Stimulated activated CD4-positive, alpha-beta T cell treated with anti-CD3 and anti-CD28 coated beads, Interleukin-1b, Interleukin-23, amount 100 ng/mL, for 48 hours (primary cell): ENCODE measurements at places on chromosomes 6 and 20.

GRCh38 chr20:14925300-14925699, 587.9 kb upstream of the FLRT3 start:
- no peak for DNase-seq

DNA sequence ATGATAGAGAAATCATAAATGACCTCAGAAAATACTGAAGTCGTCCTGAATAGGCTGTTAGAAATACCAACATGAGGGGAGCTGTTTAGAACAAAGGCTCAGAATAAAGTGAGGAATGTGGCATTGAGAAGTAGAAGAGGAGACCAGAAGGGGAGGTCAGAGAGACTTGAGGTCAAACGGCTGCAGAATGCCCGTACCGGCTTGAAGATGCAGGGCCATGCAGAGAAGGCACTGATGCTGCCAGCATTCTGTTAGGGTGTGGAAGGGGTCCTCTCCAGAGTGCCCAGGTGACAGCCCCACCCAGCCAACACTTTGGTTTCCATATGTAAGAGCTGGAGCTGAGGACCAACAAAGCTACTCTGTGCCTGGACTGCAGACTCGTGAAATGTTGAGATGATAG, 570.9 kb downstream of the CDH26 start:
- no peak for DNase-seq

GRCh38 chr20:17725094-17725835, 25.5 kb downstream of the BANF2 start:
- DNase-seq, result no peak

GRCh38 chr6:21739838-21740237, 146.3 kb downstream of the SOX4 start:
- no peak for DNase-seq

GRCh38 chr20:36493801-36494114, 47.6 kb upstream of the MYL9 start:
- no peak for DNase-seq

DNA sequence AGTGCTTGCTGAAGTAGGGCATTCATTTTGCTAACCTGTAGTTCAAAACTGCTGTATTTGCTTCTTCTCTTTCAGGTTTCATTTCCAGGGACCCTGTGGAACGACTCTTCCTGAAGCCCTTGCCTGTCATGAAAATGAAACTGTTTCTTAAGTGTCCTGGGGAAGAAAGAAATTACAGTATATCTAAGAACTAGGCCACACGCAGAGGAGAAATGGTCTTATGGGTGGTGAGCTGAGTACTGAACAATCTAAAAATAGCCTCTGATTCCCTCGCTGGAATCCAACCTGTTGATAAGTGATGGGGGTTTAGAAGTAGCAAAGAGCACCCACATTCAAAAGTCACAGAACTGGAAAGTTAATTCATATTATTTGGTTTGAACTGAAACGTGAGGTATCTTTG, 3.4 kb upstream of the NOL7 start:
- no peak for DNase-seq

- DNase-seq, result no peak
Measured at GRCh38 chr6:109912118-109912517, 66.0 kb upstream of the GPR6 start.

- no peak for DNase-seq
Measured at GRCh38 chr6:132712366-132712765, 1.5 kb downstream of the VNN1 start.

DNA sequence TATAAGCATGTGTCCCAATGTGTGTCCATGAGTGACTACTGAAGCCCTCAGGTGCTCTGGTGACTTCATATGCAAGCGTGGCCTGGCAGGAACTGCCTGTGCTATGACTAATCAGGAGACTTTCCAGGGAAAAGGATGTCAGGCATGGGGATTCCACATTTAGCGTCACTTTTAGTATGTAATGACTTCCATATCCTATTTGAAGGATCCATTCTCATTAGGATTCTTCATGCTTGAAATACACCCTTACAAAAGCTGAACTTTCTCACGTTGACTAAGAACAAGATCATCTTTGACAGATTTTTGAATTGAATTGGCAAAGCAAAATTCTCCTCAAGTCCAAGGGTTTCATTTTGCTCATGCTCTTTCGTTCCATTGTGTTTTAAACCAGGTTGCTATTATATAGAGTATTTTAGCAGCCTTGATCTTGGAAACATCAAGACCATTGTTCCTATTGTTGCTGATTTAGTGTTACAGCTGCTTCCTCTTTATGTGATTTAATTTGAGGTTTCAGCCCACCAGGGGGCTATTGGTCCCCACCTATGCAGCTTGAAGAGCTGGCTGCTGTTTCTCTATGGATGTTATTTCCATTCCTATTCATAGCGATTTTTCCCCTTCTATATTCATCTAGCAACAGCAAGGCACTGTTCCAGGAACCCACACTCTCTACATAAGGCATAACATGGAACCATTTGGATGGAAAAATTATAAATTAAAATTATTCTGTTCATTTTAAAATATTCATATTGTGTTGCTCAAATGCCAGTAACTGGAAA, 418.6 kb downstream of the CDKAL1 start:
- no peak for DNase-seq

GRCh38 chr20:34282041-34282440, 21.1 kb downstream of the AHCY start:
- DNase-seq, result no peak

- DNase-seq, result no peak
Measured at GRCh38 chr20:1331101-1331500, 2.2 kb upstream of the SDCBP2 start.

- DNase-seq, result no peak
Measured at GRCh38 chr6:110688661-110689268, 126.5 kb downstream of the CDK19 start.

GRCh38 chr6:10310826-10311225, 104.0 kb downstream of the TFAP2A start:
- DNase-seq, result no peak

DNA sequence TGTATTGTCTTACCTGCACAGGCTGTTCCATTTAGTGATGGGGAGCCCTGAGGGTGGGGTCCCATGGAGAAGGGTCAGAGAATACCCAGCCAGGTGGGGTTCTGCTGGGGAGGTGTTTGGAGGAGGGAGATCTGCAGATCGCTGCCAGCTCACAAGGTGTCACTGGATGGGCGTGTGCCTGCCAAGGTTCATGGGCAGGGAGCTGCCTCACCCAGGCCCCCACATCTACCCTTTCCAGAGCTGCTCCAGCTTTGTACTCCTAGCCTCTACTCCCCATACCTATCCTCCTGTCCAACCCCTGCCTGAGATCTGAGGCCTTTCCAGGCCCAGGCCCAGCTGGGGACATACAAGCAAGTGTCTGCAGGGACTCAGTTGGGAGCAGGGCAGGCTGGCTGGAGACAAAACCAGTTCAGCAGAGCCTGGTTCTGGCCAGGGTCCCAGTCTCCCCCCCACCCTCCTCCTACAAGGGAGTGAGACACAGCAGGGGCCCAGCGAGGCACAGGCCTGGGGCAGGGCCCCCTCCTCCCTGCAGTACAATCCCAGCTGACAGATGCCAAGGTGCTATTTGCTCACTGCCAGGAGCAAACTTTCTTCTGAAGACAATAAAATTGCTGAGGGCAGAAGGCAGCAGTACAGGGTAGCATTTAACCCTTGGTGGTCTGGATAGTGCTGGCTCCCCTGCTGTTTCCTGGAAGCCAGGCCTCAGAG, 19.7 kb downstream of the SPDEF start:
- DNase-seq, result no peak

- peak; percentile 48 for DNase-seq
Measured at GRCh38 chr6:137928286-137928685, 61.2 kb downstream of the TNFAIP3 start.

DNA sequence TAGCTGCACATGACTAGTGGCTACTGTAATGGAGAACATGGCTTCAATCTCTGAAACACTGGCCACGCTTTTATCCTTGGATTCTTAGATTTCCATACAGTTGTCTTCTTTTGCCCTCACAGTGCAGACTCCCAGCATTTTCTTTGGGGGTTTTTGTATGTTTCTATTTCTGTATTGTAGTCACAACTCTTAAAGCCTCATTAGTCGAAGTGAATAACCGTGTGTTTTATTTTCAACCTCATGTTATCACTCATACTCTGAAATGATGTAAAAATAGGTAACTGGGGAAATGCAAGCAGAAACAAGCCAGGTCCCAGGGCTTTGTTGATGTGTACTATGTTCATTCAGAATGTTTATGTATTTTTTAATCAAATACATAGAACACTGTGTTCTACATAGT, 162.9 kb downstream of the JARID2 start:
- no peak for DNase-seq

DNA sequence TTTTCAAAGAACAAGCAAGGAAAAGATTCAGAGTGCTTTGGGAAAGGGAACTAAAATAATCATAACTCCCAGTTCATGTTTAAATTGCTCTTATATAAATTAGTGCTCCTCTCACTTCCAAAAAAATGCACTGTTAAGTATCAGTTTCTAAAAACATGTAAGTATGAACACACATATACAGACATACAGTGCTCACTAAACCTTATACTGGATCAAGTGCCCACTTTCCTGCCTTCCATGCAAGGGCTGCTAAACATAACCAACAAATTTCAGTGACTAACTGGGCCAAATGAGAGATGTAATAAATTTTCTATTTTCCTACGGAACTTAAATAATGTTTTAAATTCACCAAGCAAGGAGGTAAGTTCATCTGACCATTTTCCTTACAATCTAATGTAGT, 6.4 kb downstream of the TFAP2A start:
- no peak for DNase-seq

DNA sequence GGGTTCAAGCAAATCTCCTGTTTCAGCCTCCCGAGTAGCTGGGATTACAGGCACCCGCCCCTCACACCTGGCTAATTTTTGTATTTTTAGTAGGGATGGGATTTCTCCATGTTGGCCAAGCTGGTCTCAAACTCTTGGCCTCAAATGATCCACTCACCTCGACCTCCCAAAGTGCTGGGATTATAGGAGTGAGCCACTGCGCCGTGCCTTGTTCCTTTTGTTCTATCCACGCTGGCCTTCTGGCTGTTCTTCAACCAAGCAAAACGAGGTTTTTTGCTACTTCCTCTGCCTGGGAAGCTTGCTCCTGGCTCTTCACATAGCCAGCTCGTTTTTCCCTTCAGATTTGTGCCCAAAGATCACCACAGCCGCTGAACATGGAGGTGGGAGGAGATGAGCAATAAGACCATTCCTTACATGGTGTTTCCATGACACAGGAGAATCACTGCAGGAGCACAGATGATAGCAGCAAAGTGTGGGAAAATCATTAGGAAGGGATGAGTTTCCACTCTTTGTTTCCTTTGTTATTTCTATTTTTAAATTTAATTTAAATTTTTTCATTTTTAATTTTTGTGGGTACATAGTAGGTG, 201.0 kb upstream of the ZNF217 start:
- DNase-seq, result no peak

DNA sequence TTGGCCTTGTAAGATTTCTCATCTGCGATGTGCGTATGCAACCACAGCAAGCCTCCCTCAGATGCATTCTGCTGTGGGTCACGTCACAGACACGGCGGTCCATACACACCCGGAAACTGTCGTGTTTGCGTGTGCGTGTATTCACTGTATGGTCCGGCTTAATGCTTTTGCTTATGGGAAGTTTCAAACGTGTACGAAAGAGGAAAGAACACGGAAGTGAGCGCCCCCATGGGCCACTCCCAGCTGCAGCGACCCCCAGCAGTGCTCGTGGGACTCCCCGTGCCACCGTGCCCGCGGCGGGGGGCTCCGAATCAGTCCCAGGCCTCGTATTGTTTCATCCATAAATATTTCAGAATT, 10.2 kb downstream of the DLL1 start:
- DNase-seq, result no peak

DNA sequence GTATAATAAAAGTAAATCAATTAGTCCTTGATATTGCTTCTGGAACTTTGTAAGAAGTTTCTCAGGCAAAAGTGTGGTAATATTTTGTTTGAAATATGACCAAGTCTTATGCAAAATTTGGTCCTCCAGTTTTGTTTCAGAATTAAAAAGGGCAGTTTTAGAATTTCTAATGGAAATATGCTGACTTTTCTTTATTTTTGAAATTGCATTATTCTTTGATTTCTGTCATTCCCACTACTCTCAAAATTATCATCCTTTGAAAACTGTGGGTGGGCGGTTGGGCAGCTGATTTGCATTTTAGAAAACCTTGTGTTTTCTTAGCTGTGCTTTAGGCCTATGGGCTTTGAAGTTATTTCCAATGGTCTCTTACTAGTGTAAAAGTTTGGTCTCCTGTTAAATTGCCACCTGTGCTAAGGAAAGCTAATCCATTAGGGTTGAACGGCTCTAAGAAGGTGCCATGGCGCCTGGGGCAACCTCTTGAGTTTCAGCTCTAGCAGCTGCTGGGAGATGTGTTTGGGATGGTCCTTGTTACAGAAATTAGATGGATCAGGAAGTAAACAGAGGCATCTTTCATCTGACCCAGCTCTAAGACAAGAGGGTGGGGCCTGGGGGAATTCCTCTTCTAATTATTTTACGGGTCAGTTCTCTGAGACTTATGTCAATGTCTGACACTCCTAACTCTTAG, 880.8 kb upstream of the SLC35B3 start:
- DNase-seq, result no peak

DNA sequence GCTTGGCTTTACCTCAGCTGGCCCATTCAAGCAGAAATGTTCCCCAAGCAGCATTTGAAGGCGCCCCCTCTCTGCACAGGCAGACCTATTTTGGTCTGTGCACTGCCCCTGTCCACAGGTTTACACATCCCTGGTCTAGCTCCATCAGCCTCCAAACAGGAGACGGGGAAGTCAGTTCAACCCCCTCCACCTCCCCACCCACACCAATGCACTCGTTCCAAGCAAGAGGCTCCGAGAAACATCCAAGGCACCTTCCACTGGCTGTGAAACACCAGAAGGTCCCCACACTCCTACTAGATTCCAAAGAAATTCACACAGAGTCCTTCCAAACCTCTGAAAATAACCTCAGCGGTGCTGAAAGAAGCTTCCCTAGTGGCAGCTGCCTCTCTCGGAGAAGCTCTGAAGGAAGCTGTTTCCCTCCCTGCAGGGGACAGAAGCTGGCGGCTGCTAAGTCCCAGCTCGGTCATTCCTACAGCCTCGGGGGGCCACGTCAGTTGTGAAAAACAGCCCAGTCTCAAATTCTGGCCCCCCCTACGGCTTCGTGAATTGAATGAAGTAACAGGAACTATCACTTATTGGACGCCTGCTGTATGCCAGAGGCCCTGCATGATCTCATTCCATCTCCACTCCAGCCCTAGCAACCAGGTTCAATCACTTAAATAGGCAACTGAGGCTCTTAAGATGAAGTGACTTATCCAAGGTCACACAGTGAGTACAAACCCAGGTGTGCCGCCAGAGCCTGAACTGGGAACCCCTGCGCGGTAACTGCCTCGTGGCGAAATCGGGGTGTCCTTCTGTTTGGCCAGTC, 815 bp downstream of the SPATA2 start:
- DNase-seq, result no peak

GRCh38 chr6:67854098-67854497, 781.0 kb upstream of the ADGRB3 start:
- DNase-seq, result no peak

GRCh38 chr6:105344881-105345370, 58.0 kb downstream of the PREP start:
- DNase-seq, result no peak

- no peak for DNase-seq
Measured at GRCh38 chr20:24657878-24658620, 188.6 kb downstream of the SYNDIG1 start.

GRCh38 chr20:62046431-62046830, 19.2 kb downstream of the TAF4 start:
- no peak for DNase-seq

GRCh38 chr6:111631903-111632460, 26.3 kb upstream of the TRAF3IP2 start:
- DNase-seq, result no peak

GRCh38 chr6:958488-958887, 265.5 kb upstream of the EXOC2 start:
- no peak for DNase-seq

- peak; percentile 69 for DNase-seq
Measured at GRCh38 chr20:1434571-1435336, 31.9 kb downstream of the NSFL1C start.
